ENCODE measurements at places on chromosomes 6 and 20.

DNA sequence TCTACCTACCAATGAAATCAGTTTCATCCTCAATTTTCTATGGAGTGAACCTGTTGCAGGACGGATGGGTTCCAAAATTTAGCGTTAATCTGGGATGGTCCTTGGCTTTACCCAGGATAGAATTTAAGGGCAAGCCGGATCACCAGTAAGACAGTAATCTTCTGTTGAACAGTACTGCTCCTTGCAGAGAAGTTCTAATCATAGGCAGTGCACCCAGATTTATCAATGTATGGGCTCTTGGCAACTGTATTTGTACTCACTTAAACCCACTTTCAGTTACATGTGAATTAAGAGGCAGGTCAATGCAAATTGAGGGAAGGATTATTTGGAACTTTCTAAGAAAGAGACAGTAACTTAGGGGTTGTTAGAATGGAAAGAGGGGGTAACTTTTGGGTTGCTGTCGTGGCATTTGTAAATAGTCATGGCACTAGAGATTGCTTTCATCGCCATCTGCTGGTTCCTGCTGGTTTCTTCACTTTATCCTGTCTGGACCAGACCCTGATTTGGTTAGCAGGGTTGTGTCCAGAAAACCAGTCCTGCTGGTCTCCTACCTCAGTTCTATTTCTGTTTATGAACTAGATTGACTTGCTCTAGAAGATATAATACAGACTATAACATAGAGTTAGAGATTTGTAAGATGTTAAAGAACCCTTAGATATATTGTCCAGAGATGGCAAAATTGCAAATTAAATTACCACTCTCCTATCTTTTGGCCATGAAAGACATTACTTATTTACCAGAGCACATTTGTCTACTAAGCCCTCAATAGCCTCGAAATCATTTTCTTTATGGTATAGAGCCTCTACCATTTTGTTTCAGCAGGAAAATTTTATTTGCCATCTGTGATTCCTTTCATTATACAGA is 646.3 kb downstream of the UTRN start:
- DNase-seq, result no peak

DNA sequence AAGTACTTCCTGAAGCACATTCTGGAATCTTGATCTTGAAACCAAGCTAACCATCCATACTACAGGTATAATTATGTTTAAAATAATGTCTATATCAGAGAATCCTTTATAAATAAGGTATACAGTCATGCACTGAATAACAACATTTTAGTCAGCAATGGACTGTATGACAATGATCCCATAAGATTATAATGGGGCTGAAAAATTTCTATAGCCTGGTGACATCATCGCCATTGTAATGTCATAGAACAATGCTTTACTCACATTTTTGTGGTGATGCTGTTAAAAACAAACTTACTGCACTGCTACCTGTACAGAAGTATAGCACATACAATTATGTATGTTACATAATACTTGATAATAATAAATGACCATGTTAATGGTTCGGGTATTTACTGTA is 31.8 kb downstream of the RNF146 start:
- DNase-seq, result no peak

DNA sequence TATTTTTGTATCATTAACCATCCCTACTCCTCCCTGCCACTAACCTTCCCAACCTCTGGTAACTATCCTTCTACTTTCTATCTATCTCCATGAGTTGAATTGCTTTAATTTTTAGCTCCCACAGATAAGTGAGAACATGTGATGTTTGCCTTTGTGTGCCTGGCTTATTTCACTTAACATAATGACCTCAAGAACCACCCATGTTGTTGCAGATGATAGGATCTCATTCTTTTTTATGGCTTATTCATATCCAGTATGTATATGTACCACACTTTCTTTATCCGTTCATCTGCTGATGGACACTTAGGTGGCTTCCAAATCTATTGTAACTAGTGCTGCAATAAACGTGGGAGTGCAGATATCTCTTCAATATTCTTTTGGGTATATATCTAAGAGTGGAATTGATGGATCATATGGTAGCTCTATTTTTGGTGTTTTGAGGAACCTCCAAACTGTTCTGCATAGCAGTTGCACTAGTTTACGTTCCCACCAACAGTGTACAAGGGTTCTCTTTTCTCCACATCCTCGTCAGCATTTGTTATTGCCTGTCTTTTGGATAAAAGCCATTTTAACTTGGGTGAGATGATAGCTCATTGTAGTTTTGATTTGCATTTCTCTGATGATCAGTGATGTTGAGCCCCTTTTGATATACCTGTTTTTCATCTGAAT is 201.4 kb downstream of the ARHGAP18 start:
- no peak for DNase-seq

- DNase-seq, result no peak
Observed at GRCh38 chr6:144347933-144348332, 62.8 kb downstream of the UTRN start.

- no peak for DNase-seq
Observed at GRCh38 chr20:34956041-34956458, 382 bp downstream of the MYH7B start.

DNA sequence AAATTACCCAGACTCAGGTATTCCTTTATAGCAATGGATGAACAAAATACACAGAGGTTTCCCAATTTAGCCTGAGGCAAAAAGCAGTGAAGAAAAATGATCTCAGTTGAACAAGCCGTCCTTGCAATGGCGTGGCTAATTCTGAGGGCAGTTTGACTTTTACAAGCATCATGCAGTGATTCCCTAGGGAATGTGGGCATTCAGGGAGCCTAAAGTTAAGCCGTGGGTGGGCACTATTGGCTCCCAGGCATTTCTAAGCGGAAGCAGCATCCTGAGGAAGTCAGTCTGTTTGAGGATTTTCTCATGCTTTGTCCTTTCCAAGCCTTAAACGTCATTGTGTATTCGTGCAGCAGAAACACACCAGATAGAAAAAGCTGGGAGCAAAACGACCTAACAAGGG is 133.9 kb downstream of the MYLK4 start:
- DNase-seq, result no peak

DNA sequence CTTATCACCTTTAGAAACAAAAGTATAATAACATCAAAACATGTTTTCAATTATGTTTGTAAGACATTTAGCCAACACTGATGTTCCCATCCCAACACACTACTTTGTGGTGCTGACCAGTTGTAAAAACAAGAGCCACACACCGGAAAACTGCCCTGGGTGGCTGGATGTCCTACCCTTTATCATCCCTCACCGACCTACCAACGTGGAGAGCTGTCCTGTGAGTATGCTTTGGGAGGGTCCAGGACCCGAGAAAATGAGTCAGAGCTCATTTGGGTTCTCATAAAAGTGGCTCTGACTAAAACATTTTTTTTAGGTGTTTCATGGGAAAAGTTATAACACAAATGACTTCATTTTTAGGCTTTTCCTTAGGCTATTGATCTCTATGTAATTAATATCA is 29.3 kb upstream of the CTAGE9 start:
- no peak for DNase-seq

- no peak for DNase-seq
Observed at GRCh38 chr6:101417900-101418299, 24.4 kb downstream of the GRIK2 start.

GRCh38 chr20:54061101-54061881 is 9.1 kb downstream of the BCAS1 start:
- DNase-seq, result no peak

DNA sequence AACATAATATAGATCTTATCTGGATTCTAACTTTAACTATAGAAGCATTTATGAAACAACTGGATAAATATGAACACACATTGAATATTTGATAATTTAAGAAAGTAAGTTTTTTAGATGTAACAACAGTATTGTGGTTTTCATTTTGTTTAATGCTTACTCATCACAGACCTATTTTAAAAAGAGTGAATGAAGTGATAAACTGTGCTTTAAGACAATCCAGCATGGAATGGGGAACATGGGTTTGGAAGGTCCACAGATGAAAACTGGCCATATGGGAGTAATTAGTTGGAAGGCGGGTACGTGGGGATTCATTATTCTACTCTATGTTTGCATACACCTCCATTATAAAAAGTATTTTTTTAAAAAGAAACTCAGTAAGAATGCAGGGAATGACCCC is 21.2 kb downstream of the EPB41L2 start:
- no peak for DNase-seq

GRCh38 chr6:75609639-75610590 is 8.2 kb downstream of the SENP6 start:
- no peak for DNase-seq

DNA sequence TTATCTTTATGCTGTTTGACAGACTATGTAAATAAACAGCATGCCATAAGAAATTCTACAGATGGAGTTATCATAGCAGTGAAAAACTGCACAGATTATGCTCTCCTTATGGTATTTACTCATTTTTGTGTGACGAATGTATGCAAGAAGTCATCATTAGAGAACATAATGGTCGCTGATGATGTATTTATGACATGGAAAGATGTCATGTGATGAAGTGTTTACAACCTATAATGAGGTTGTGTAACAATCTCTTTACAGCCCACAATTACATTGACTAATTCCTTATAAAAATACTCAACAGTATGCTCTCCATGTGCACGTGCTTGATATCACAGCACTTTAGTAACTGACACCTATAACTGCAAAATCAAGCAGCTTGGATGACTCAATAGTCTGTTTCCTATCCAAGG is 192.4 kb downstream of the BMP2 start:
- no peak for DNase-seq

- DNase-seq, result no peak
Observed at GRCh38 chr6:34486106-34486740, 20.3 kb downstream of the PACSIN1 start.

GRCh38 chr6:20669571-20670314 is 135.5 kb downstream of the CDKAL1 start:
- no peak for DNase-seq
